ENCODE measurements at places on chromosomes 16 and 17.
A peak's percentile ranks its signal among the peaks of the same experiment; 100 is the strongest.

- DNase-seq: peak; percentile 87
Observed at GRCh38 chr17:79728169-79728907, 2.4 kb upstream of the ENPP7 start.

GRCh38 chr17:45894022-45894784 lies at the start of gene MAPT:
Gene MAPT, plus strand, starts transcription at chr17:45894554. Its CDS starts 67,784 bp downstream, at chr17:45962338.
- DNase-seq: peak; percentile 95

DNA sequence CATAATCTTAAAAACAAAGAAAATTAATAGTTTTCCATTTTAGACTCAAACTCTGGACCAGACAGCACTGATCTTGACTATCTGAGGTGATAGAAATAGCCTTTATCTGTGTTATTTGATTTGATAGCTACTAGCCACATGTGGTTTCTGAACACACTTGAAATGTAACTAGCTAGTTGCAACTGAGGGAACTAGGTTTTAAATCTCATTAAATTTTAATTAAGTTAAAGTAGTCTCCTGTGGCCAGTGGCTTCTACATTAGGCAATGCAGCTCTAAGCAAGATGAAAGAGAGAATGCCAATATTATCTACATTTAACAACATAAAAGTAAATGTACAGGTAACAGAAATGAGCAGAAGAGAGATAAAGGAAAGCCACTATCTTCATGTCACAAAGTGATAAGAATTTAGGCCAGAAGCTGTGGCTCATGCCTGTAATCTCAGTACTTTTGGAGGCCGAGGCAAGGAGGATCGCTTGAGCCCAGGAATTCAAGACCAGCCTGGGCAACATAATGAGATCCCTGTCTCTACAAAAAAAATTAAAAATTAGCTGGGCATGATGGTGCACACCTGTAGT lies 11.2 kb upstream of the SPN start:
- DNase-seq: no peak

- DNase-seq: no peak
Observed at GRCh38 chr17:78322858-78323455, 36.9 kb downstream of the SOCS3 start.

- no peak for DNase-seq
Observed at GRCh38 chr16:84141143-84141670, 3.8 kb downstream of the HSDL1 start.

DNA sequence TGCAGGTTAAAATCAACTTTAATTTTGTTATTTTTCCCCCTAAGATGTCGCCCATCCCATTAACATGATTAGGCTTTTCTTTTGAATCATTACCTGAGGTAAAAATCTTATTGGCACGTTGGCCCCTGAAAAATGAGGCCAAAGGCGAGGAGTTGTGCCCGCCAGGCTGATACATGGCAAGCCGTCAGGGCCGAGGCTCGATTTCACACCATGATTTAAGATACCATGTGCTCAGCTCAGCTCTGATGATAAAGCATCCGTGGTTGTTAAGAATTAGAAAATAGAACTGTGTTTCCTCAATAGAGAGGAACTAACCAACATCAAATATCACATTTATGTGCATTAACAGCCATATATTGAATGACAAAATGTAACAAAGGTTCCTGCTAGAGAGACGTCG lies 972.9 kb upstream of the SOX9 start:
- DNase-seq: no peak

GRCh38 chr17:40577611-40578065 lies 12.4 kb upstream of the CCR7 start:
- DNase-seq: no peak

DNA sequence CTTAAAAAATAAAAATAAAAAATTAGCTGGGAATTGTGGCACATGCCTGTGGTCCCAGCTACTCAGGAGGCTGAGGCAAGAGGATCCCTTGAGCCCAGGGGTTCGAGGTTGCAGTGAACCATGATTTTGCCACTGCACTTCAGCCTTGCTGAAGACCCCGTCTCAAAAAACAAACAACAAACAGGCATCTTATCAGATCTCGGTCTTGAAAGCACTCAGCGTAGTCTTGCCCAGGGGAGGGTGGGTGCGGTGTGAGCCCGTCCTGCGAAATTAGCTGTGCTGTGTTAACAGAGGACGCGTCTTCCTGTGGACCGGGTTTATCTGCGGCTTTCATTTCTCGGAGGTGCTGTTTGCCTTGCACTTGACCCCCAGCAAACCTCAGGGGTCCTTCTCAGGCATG lies 5.4 kb downstream of the GAA start:
- no peak for DNase-seq

- DNase-seq: peak; percentile 44
Observed at GRCh38 chr17:42760652-42761581, at the start of gene RAMP2. Gene RAMP2, plus strand, starts transcription at chr17:42761227. Its CDS starts 35 bp downstream, at chr17:42761262.

DNA sequence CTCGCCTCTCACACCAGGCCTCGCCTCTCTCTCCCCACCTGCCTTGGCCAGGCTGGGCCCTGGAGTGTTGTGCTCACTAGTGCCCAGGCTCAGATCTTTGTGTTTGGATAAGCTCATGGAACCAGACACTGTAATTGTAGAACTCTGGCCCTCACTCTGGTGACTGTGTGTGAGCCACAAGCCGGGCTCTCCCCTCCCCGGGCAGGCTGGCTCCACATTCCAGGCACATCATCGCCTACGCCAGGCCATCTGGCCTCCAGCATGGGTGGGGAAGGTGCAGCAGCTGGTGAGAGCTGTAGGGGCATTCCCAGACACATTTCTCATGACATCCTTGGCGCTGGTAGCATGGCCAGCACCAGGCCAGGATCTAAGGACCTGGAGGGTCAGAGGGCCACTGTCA lies 202.3 kb downstream of the RAB11FIP4 start:
- no peak for DNase-seq

DNA sequence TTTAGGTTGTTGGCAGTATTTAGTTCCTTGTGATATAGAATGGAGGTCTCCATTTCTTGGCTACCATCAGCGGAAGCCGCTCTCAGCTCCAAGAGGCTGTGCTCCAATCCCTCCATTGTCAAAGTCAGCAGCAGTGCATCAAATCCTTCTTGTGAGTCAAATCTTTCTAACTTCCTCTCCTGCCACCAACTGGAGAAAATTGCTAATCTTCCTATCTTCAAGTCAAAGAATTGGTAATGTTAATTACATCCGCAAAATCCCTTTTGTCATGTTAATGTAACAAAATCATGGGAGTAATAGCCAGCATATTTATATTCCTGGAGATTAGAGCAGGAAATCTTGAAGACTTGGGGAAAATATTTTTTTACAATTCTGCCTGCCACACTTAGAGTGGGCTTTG lies 436.4 kb upstream of the DYNLRB2 start:
- no peak for DNase-seq

GRCh38 chr16:78473031-78473699 lies 373.7 kb downstream of the WWOX start:
- no peak for DNase-seq

DNA sequence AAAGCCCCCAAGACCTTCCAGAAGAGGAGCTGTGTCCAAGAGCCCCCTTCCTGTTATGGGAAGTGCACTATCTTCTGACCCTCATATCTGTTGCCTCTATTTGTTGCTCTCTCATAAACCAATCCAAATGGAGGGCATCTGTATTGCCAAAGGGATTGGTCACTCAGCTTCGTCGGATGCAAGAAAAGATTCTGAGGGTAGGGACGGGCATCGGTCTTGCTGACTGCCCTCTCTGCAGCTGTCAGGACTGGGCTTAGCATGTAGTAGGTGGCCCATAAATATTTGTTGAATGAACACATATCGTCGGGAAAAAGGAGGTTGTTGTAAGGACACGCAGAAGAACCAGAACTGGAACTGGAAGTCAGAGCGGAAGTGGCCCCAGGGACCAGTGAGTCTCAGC lies 44.1 kb downstream of the CCDC42 start:
- no peak for DNase-seq

DNA sequence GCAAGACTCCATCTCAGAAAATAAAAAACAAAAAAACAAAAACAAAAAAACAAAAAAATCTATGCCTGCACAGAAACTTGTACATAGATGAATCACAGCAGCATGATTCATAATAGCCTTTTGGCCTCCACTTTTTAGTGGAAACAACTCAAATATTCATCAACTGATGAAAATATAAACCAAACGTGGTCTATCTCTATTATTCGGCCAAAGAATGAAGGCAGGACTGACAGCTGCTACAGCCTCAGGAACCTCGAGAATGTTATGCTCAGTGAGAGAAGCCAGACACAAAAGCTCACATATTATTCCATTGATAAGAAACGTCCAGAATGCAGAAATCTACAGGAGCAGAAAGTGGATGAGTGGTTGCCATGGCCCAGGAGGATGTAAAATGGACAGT lies 19.8 kb downstream of the PPL start:
- DNase-seq: peak; percentile 27

DNA sequence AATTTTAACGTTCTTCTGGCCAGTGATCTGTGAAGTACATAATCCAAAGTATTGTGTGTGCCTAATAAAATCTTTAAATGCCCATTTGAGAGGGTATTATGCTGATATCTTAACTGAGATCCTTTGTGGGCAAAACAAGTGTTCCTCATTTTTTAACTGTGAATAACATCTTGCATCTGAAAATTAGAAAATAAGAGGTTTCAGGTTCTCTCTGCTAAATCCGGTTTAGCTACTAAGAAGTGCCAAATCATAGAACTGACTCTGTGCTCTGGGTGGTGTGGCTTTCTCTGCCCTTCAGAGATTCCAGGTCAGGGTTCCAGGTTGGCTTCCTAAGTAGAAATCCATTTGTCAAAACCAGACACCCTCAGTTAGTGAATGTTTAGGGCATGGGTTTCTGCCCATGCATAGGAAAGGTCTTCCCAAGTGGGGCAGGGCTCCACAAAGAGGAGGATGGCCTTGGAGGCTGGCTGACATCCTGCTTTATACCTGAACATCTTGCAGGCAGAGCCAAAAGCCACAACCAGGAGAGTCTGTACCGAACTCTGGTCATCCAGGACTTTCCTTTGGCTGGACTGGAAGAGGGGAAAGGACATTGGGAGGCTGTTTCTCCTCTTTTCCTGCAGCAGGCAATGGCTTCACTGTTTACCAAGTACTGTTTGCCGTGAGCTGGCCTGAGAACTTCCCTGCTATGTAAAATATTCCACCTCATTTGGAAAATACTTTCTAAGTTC lies 8.5 kb downstream of the ALDH3A2 start:
- DNase-seq: no peak

GRCh38 chr17:32763855-32764439 lies 113.0 kb downstream of the MYO1D start:
- DNase-seq: no peak

GRCh38 chr17:64229815-64230728 lies 33.0 kb downstream of the TEX2 start:
- DNase-seq: no peak

DNA sequence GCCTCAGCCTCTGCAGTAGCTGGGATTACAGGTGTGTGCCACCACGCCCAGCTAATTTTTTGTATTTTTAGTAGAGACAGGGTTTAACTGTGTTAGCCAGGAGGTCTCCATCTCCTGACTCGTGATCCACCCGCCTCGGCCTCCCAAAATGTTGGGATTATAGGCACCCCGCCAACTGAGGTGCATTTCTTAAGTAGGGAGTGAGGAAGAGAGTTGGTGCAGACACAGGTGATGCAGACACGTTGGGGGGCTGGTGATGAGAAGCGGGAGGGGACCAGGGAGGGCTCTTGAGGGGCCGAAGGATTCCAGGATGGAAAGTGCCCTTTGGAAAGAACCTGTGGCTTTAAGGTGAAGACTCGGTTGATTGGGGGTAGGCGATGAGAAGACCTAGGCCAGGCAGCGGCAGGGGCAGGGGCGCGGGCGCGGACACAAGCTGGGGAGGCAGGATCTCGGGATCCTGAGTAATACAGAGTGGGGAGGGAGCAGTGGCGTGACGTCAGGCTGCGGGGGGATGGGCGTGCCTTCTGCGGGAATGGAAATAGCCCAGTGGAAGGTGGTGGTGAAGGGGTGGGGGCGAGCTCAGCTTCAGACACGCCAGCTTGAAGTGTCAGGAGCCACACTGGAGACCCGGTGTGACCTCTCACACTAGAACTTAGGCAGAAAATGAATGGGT lies 2.5 kb upstream of the ATP6V0C start:
- DNase-seq: peak; percentile 63

DNA sequence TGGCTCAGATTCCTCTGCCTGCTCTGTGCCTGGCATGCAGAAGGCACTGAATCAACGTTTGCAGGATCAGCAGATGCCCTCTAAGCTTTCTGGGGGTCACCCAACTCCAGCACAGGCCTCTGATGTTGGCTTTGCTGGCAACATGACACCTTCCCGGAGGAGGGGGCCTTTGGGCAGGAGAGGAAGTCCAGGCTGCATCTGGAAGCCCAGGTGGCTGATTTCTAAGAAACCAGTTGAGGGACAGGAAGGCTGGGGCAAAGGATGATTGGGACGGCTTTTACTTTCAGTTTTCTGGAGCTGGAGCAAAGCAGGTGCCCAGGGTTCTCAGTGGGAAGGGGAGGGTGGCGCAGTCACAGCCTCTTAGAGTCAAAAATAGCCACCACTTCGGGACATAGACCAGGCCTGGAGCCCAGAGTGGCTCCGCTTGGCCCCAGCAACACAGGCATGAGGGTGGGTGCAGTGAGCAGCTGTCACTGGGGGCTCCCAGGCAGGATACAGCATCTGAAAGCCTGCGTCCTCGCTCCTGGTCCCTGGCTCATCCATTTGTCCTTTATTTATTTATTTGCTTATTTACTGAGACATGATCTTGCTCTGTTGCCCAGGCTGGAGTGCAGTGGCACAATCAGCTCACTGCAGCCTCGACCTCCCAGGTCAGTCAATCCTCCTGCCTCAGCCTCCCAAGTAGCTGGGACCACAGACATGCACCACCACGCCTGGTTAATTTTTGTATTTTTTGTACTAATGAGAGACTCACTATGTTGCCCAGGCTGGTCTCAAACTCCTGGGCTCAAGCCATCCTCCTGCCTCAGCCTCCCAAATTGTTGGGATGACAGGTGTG lies 15.1 kb downstream of the SOCS1 start:
- peak; percentile 46 for DNase-seq

DNA sequence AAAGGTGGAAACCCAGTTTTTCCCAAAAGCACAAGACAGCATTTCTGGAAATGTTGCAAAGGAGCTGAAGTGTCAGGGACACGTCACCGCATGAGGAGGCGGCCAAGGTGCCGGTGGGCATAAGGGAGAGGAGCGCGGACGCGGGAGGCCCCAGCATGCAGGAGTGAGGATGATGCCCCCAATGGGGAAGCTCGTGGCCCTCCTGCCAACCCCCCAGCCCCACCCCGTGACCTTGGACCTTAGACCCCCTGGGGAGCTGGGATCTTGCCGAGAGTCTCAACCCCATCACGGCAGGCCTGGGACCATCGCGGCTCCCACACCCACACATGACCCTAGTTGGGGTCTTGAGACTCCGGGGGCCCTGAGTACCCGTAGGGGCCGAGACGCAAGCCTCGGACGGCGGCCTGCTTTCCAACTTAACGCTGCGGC lies 119.4 kb upstream of the METRNL start:
- DNase-seq: no peak

DNA sequence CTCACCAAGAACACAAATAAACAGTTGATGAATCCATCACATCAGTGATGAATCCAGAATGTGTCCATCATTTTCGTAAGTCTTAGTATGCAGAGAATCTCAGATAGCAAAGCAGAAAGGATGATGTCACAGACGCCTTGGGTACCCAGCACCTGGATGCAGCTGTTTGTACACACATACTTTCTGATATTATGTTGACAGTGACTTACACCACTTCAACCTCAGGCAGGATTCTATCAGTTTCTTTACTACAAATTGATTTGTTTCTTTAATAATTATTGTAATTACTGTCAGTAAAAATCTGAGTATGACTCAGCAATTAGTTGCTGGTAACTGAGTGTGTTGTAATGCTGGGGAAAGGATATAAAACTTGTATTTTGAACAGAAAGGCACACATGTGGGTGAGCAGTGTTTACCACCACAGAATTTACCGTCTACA lies 159.8 kb downstream of the RPTOR start:
- DNase-seq: no peak
